ENCODE measurements at places on chromosomes 12 and 14. TPM values are rescaled to one million over a fixed set of nuclear protein-coding genes. Genes with fewer than 3 reads are reported as not detected.

DNA sequence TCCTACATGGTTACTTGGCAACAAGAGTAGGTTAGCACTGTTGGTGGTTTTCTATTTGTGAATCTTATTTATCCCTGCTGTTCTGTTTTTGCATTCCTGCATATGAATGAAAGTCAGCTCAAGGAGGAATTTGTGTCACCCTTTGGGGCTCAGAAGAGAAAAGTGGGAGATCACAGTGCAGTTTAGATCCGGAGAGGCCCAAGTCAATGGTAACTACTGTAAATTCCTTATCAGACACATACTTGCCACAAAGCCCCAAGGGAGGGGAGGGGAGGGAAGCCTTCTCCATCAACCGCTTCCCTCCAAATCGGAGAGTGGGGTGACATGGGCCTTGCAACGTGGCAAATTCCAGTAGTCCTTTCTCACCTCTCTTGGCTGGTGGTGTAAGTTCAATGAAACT lies 15.0 kb downstream of the GSG1 start:
- H3K27ac ChIP-seq = no peak overlapping the region
- peaks cover 7% of the 10 kb centered on the region for H3K4me1 ChIP-seq
- no peaks in the 10 kb centered on the region for H3K36me3 ChIP-seq
- no peaks in the 10 kb centered on the region for H3K27me3 ChIP-seq
- no peak overlapping the region for H3K4me3 ChIP-seq

DNA sequence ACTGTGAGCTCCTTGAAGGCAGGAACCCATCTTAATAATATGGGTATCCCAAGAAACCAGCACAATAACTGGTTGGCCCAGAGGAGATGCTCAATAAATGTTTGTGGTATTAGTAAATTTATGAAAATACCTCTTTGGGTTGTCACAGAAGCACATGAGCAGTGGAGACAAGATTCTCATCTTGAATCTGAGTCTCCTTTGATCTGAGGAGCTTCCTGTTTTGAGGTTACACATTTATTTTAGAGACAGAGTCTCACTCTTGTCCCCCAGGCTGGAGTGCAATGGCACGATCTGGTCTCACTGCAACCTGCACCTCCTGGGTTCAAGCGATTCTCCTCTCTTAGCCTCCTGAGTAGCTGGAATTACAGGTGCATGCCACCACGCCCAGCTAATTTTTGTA lies 247.4 kb downstream of the NRXN3 start:
- no peaks in the 10 kb centered on the region for H3K4me1 ChIP-seq
- no peaks in the 10 kb centered on the region for H3K27me3 ChIP-seq
- H3K27ac ChIP-seq = no peak overlapping the region
- no peak overlapping the region for H3K4me3 ChIP-seq
- no peak for DNase-seq
- H3K36me3 ChIP-seq = no peaks in the 10 kb centered on the region

DNA sequence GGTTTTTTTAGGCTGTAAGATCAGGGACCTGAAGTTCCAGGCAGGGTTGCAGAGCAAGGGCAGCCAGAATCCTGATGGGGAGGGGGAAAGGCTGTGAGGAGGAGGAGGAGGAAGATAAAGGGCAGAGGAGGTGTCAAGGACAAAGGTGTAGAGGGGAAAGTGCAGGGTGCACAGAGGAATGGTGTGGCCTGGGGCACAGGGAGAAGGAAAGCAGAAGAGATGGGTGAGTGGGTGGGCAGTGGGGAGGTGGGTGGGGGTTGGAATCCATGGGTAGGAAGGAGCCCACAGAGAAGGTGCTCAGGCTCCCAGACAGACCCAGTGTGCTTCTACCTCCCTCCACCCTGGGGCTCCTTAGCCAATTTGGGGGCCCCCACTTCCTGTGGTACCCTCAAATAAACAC lies 11.2 kb downstream of the TRPV4 start:
- H3K36me3 ChIP-seq = no peaks in the 10 kb centered on the region
- H3K4me1 ChIP-seq = no peaks in the 10 kb centered on the region
- no peaks in the 10 kb centered on the region for H3K27me3 ChIP-seq
- H3K4me3 ChIP-seq = no peak overlapping the region
- no peak overlapping the region for H3K27ac ChIP-seq

- no peaks in the 10 kb centered on the region for H3K27me3 ChIP-seq
- peaks cover 35% of the 10 kb centered on the region for H3K4me1 ChIP-seq
- peaks cover 40% of the 10 kb centered on the region for H3K36me3 ChIP-seq
- H3K4me3 ChIP-seq = peak overlapping the region; percentile 87
- H3K27ac ChIP-seq = peak overlapping the region; percentile 100
Observed at GRCh38 chr14:68791078-68791901, 1.6 kb downstream of the ZFP36L1 start.

DNA sequence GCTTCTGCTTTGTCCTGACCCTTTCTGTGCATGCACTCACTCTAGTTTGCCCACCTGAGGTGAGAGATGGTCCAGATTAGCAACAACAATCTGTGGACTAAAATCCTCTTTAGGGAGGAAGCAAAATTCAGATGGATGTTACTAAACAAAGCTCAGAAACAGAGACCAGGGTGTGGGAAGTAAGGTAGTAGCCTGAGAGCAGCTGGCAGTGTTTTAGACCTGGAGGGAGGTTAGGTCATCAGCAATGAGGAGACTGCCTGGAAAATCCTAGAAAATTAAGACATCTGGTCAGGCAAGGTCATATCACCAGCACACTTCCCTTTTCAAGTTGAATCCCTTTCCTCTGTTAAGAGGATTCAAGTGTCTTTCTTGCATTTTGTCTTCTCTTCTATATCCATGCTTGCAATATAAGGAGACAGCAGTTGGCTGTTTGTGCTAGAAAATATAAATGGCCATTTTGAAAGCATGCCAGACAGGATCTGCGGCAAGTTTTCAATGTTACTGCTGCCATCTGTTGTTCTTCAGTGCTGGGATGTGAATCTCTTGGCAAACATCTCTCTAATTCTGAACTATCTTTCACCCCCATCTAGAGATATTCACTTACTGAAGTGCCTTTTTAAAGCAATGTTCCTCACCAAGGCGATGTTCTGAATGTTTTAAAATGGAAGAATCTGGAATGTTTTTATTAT lies 266.4 kb downstream of the NAV3 start:
- no peaks in the 10 kb centered on the region for H3K27me3 ChIP-seq
- DNase-seq = peak; percentile 30
- H3K36me3 ChIP-seq = no peaks in the 10 kb centered on the region

GRCh38 chr14:68936980-68937379 lies 42.1 kb downstream of the ACTN1 start:
- H3K4me1 ChIP-seq = peaks cover 66% of the 10 kb centered on the region
- DNase-seq = no peak
- H3K27me3 ChIP-seq = no peaks in the 10 kb centered on the region
- H3K4me3 ChIP-seq = no peak overlapping the region

DNA sequence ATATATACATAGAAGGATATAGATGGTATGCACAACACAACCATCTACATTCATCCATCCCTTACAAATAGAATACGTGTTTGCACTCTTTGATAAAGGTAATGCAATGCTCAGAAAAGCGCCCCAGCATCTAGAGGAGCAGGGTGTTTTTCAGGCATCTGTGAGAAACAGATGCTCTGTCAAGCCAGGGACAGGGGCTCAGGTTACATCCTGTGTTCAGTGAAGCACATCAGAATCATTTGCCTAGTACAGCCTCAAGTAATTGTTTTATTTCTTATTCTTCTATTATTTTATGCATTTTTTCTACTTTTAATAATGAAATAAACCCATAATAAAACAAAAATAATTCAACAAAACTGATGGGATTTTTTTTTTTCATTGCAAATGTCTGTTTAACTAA lies 50.5 kb upstream of the HIF1A start:
- DNase-seq = no peak
- H3K4me3 ChIP-seq = no peak overlapping the region
- H3K36me3 ChIP-seq = no peaks in the 10 kb centered on the region
- H3K27me3 ChIP-seq = no peaks in the 10 kb centered on the region

DNA sequence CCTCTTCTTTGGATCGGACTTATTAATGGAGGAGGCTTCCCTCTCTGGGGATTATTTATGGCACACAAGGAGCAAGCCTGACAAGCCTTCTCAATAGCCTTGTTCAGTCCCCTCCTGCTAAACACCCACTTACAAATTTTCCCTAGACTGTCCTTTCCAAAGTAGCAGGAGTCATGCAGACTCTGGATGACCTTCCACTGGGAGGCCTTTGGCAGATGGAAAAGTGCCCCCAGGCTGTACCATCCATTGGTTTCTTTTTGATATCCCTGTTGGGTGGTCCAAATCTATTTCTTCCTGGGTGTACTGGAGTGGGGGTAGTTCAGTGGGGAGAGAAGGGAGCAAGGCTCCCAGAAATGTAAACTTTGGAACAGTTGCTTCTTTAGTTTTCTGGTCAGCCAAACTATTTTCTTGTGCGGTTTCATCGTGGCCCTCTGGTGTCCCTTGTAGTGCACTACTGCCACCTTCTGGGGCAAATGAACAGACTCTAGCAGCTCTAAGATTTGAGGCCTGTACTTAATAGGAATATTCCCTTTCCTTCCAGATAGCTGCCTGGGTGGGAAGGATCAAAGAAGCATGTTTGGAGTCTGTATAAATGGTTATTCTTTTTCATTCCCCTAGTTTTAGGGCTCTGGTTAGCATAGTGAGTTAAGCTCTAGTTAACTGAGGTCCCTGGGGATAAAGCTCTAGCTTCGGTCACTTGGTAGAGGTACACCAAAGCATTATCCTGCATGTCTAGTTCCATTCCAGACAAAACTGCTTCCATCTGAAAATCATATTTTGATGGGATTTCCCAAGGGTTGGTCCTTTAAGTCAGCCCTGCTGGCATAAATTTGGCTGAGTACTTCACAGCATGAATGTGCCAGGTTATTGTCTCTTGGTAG lies 409.5 kb downstream of the SLC6A15 start:
- H3K4me3 ChIP-seq = no peak overlapping the region
- H3K36me3 ChIP-seq = no peaks in the 10 kb centered on the region
- no peaks in the 10 kb centered on the region for H3K4me1 ChIP-seq
- no peaks in the 10 kb centered on the region for H3K27me3 ChIP-seq
- DNase-seq = peak; percentile 45

GRCh38 chr12:65956056-65956738 lies 131.9 kb downstream of the HMGA2 start:
- peaks cover 71% of the 10 kb centered on the region for H3K4me1 ChIP-seq
- H3K4me3 ChIP-seq = no peak overlapping the region
- H3K36me3 ChIP-seq = peaks cover 30% of the 10 kb centered on the region
- DNase-seq = no peak

DNA sequence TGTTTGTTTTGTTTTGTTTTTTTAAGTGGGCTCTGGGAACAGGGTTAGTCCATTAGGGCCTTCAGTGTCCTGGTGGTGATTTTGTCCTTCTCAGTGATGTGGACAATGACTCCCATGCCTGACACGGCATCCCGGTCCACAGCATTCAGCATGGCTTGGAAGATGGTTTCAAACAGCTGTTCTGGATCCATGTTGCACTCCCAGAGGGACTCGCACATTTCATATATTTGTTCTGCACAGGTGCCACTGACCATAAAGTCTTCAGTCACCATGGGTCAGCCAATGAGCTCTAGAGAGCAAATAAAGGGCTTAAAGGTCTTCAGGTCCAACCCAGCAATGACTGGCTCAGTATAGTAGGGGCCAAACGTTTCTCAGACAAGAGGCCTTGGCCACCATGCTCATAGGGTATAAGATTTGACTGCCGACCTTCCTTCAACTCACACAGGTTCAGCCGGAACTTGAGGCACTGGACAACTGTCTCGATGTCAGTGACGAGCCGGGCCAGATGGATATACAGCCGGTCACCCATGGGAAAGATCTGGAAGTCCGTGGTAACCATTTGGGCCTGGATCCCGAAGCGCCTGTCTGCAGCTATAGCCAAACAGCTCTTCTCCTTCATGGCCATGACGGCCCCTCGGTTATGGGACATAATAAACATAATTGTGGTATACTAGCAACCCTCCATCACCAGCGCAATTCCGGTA lies 18.0 kb downstream of the OR10P1 start:
- H3K4me1 ChIP-seq = peaks cover 7% of the 10 kb centered on the region
- H3K36me3 ChIP-seq = no peaks in the 10 kb centered on the region
- no peak overlapping the region for H3K4me3 ChIP-seq
- H3K27me3 ChIP-seq = no peaks in the 10 kb centered on the region

DNA sequence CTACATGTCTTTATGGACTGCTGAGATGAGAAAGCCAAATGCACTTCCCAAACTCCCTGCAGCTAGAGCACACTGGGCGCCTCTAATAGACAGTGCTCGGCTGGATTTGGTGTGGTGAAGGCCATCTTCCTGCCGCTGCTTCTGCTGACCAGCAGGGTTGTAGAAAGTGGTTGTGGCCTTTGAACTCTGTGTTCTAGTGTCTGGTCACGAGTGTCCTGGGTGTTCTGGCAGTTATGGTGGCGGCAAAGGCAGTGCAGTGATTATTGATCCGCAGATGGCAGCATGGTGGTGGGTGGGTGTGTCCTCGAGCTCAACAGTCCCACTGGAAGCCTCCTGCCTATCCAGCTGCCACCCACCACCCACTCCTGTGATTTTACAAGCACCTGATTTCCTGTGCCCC lies 43.4 kb downstream of the SMIM41 start:
- H3K4me3 ChIP-seq = no peak overlapping the region
- H3K4me1 ChIP-seq = no peaks in the 10 kb centered on the region
- peaks cover 14% of the 10 kb centered on the region for H3K27me3 ChIP-seq
- no peak overlapping the region for H3K27ac ChIP-seq
- H3K36me3 ChIP-seq = no peaks in the 10 kb centered on the region
- DNase-seq = no peak

DNA sequence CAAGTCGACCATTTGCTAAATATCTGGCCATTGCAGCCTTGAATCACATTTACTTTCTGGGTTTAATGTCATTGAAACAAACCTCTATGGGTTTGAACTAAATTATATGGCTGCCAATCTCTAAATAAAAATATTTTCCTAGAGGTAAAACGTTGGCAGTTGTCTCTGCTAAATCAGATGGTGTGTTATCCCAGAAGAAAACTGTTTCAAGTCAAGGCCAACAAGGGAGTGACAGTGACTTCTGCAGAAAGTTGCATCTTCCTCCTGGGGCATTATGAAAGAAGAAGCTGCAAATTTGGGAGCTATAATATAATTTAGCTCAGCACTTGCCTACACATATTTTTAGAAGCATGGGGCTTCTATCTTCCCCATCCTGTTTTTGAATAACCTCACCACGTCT lies 116.2 kb downstream of the TTC8 start:
- no peak overlapping the region for H3K4me3 ChIP-seq
- H3K4me1 ChIP-seq = peaks cover 7% of the 10 kb centered on the region

GRCh38 chr12:67459173-67459572 lies 189.4 kb upstream of the DYRK2 start:
- no peak overlapping the region for H3K4me3 ChIP-seq
- H3K27me3 ChIP-seq = no peaks in the 10 kb centered on the region
- H3K27ac ChIP-seq = no peak overlapping the region
- no peak for DNase-seq

GRCh38 chr12:48023386-48023785 lies 19.1 kb upstream of the COL2A1 start:
- H3K27me3 ChIP-seq = peaks cover 60% of the 10 kb centered on the region
- no peak for DNase-seq
- no peaks in the 10 kb centered on the region for H3K36me3 ChIP-seq

- DNase-seq = no peak
- peaks cover 68% of the 10 kb centered on the region for H3K4me1 ChIP-seq
- H3K36me3 ChIP-seq = peaks cover 11% of the 10 kb centered on the region
- peak overlapping the region; percentile 60 for H3K27ac ChIP-seq
- no peaks in the 10 kb centered on the region for H3K27me3 ChIP-seq
Observed at GRCh38 chr12:68621472-68622081, 10.9 kb downstream of the RAP1B start.

CPNE8 gene
- total RNA-seq = 23.9 TPM

UBE3B gene
- 40.9 TPM for total RNA-seq

FAM186B gene
- total RNA-seq = 0.72 TPM

DERA gene
- total RNA-seq = 47.4 TPM

MANSC1 gene
- total RNA-seq = 4.7 TPM

All from osteoblast (primary cell).